Motor neuron (in vitro differentiated cells): ENCODE measurements at places on chromosomes 7 and 10.

DNA sequence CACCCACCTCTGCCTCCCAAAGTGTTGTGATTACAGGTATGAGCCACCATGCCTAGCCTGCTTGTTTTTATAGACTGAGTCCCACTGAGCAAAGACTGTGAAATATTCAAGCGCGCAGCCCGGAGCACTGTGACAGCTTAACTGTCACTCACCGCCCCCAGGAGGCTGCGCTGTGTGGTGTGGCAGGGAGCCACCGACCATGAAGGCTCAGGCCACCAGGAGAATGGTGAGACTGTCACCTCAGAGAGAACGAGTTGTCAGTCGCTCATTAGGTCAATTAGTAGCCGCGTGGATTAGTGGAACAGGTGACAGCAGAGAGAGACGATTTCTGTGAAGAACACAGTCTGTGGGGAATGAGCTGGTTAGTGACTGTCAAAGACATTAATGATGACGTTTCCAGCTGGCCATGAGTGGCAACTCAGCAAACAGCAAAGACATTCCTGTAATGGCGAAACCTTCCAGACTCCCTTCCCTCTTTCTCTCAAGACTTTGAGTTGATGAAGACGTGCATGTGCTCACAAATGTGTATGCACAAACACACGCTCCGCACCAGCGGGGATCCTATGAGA is 64.5 kb downstream of the CYCS start:
- no peak for ATAC-seq

DNA sequence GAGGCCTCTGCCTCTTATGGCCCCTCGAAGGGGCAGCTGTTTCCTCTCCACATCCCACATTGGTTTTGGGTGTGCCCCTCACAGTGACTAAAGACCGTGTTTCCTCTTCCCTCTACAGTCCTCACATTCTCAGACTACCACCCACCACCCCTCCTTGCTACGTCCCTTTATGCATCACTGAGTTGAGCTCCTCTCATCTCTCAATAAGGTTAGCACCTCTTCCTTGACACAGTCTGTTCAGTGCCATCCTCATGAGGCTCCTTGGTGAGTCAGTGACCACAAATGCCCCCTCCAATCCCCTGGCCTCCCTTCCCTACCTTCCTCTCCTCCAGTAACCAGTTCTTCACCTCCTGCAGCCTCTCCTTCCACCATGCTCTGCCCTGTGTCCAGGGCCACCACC is 239.1 kb upstream of the MYO3A start:
- no peak for ATAC-seq

- no peak for ATAC-seq
These were observed 247.0 kb downstream of the WDR11 start for GRCh38 chr10:121098211-121098610.

- ATAC-seq, result no peak
These were observed 145.7 kb downstream of the PRPF18 start for GRCh38 chr10:13732465-13732881.

- no peak for ATAC-seq
These were observed 119.4 kb downstream of the ZFAND4 start for GRCh38 chr10:45553155-45553554.

GRCh38 chr10:19412531-19412930 is 363.9 kb downstream of the MALRD1 start:
- ATAC-seq, result no peak

GRCh38 chr7:50868426-50869100 is 85.9 kb upstream of the GRB10 start:
- no peak for ATAC-seq

DNA sequence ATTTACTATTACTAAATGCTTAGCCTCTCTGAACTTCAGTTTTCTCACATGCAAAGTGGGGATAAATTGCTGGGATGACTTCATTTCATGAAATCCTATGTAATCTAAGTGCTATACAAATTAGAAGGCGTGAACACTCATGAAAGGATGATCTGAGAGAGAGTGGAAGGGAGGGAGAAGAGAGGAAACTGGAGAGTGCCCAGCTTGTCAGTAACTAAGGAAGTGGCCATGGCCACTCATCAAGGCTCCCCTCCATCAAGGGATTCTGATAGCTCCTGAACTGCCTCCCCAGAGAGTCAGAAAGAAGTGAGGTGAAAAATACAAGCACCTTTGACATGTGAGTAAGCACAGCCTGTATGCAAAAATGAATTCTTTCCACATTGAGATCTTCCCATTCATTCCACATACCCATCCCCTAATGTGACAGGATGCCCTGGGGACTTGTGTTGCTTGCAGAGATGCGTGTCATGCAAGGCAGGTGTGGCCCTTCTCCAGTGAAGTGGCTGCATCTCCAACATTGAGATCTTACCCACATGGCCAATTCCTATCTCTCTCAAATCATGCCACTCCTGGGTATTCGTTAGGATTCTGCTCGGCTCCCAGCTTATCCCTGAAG is 76.5 kb upstream of the ITPRID1 start:
- ATAC-seq, result peak; percentile 43

DNA sequence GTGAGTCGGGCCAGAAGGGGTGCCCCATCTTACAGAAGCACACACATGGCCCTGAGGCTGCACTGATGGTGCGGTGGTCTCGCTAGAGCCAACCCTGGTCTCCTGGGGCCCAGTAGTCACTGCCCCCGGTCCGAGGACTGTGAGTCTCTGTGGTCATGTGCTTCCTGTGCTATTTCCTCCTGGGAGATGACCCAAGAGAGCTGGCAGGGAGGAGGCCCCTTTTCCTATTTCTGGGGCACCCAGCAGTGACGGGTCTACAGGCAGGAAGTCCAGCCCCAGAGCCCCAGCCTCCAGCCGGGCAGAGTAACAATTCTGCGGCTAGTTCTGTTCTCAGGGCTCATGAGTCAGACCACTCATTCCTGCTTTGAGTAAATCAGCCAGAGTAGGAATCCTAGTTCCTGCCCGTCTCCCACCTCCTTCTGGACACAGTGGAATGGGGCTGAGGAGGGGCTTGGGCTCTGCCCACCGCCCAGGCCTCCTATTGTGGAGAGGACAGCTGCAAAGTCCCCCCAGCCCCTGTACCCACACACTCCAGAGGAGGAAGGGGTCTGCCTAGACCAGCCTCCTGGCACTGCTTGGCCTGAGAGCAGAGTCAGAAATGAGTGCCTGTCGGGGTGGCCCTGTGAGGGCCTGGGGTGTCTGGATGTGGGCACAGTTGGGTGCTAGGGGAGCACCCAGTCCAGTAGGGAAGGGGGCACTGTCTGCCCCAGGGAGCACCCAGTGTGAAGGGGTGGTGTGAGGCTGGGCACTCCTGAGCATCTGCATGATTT is 80.5 kb upstream of the PPIF start:
- peak; percentile 65 for ATAC-seq

DNA sequence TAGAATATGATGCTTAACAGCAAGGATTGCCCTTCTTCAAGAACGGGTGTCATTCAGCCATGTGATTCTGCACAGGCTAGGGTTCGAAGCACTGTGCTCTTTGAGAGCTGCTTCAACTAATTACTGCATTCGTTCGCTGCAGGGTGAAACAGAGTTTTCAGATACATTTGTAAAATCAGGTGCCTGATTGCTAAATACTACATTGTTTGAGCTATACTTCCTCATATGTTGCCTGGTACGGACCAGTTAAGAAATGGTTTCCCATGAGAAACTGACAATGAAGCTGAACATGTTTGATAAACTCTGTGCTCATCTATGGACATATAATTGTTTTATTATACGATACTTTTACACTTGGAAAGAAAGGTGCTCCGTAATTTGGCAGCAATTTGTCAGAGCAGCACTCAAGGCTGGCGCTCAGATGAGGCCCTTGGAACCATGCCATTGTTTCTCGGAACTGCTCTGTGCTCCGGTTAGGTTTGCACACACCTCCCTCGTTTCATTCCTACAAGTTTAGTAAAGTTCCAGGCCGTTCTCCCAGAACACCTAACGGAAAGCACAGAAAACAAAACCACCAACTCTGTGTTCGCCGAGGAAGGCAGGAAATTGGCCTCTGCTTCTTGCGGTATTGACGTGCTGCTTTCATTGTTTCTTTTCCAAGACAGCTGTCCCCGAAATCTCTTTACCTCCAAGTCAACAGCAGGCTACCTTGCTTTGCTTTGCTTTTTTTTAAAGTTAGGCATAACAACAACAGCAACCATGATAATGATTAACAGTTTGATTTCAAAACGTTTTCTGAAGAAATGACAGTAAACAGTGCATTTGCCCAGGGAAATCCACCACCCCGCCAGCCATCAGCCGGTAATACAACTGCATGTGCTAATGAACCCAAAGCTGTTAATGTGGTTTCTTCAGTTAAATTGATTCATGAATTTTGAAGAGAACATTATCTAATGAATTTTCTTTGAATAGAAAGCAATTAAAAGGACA is 206.9 kb downstream of the EBF3 start:
- no peak for ATAC-seq

- no peak for ATAC-seq
These were observed 44.8 kb downstream of the FOXL3 start for GRCh38 chr7:334618-335357.

- ATAC-seq, result no peak
These were observed 9.6 kb downstream of the MYO1G start for GRCh38 chr7:44969049-44969700.

- peak; percentile 38 for ATAC-seq
These were observed 367.2 kb upstream of the ZNF32 start for GRCh38 chr10:44015702-44016500.

- ATAC-seq, result no peak
These were observed 19.3 kb downstream of the MYOF start for GRCh38 chr10:93462881-93463280.

- no peak for ATAC-seq
These were observed 17.6 kb downstream of the NT5C3A start for GRCh38 chr7:33044986-33045385.

- ATAC-seq, result peak; percentile 23
These were observed 116.2 kb downstream of the SH3PXD2A start for GRCh38 chr10:103739039-103739764.

DNA sequence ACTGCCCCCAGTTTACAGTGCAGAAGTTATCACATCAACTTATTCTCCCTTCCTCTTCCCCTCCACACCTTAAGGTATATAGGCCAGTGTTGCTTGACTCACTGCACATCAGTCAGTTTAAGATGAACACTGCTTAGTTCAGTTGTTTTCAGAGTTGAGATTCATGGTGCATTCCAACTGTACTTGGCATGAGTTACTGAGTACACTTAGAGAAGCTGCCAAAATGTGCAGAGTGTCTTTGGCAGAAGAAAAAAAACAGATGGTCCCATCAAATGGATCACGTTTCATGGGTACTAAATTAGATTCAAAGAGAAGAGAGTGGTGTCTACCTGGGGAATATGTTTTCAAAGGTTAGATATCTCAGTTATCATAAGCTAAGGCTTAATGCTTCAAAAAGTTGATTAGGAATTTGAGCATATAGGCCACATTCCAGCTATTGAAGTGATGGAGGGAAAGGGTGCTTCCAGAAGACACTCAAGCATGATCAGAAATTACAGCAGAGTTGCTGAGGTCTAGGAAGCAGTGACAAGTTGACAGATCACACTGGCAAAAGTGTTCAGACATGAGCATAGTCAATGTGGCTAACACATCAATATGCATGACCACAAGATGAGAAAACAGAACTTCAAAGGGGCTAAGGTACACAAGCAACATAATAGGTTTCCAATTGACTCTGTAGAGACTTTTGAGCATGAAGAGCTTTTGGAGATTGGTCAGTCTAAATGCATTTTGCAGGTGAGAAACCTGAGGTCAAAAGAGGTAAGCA is 579.2 kb upstream of the CELF2 start:
- ATAC-seq, result no peak

DNA sequence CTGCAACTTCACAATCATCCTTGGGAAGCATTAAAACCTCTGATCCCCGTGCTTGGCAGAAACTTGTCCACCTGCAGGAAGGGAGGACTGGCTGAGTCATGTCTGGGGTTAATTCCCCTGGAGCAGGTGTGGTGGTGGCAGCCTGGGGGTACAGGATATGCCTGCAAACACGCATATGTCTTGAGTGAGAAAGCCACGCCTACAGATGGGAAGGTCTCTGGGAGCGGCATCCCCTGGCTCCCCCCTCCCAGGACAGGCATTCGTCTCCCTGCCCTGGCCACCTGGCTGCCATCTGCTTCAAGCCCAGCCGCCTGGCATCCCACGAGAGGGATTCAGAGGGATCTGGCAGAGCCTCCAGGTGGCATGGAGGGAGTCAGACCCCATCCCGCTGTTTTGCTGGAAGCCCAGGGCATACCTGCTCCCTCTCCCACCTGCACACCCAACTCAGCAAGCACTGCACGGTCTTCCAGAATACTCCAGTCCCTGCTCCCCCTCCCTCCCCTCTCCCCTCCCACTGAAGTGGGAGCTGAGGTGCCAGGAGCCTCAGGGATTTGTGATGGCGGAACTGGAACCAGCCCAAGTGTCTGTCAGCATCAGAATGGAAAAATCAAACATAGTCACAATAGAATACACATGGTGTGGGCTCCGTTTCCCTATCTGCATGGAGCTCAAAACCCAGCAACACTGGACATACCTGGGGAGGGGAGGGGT is 61.0 kb downstream of the CAMK2B start:
- ATAC-seq, result peak; percentile 85

- no peak for ATAC-seq
These were observed 1.6 kb downstream of the POLR1F start for GRCh38 chr7:19707240-19707639.

- no peak for ATAC-seq
These were observed 444.4 kb downstream of the GATA3 start for GRCh38 chr10:8498881-8499280.

- no peak for ATAC-seq
These were observed 173.2 kb downstream of the BUB3 start for GRCh38 chr10:123327450-123327849.

DNA sequence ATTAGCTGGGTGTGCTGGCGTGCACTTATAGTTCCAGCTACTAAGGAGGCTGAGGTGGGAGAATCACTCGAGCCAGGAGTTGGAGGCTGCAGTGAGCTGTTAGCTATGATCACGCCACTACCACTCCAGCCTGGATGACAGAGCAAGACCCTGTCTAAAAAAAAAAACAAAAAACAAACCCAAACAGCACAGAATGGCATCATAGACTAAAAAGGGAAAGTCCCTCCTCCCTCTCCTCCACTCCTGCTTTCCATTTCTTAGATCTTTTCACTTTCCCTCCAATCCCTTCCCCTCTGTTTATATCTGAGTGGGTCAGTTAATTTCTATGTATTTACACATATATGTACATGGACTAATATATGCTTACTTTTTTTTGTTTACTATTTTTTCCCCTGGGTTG is 10.4 kb upstream of the PIP4K2A start:
- ATAC-seq, result no peak

DNA sequence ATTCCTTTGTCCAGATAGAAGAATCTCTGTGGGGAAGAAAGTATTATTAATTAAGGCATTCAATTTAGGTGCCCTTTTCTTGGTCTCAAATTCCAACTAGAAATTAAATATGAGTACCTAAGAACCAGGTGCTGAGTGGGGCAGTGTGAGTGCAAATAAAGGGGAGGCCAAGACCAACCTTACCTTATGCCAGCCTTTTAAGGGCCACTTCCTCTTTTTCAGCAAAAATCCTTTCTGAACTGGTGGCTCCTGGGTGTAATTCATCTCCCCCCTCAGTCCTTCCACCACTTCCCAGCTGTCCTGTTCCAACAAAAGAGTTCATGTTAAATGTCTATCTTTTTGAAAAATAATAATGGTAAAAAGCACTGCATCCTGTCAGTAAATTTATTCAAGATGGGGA is 108.2 kb downstream of the OSBPL3 start:
- no peak for ATAC-seq

GRCh38 chr10:30683496-30683895 is 53.9 kb upstream of the LYZL2 start:
- no peak for ATAC-seq

- ATAC-seq, result peak; percentile 32
These were observed 23.2 kb downstream of the POR start for GRCh38 chr7:75937958-75938786.
